ENCODE measurements at places on chromosomes 13 and 19.
A peak's percentile ranks its signal among the peaks of the same experiment; 100 is the strongest.

GRCh38 chr13:98521461-98522247 lies 55.3 kb downstream of the STK24 start:
- DNase-seq, result no peak

GRCh38 chr13:20178156-20178555 lies 14.6 kb downstream of the GJB2 start:
- DNase-seq, result no peak

GRCh38 chr19:5339198-5339949 lies 1.2 kb downstream of the PTPRS start:
- no peak for DNase-seq

GRCh38 chr13:69389899-69390298 lies 717.7 kb upstream of the ATXN8OS start:
- no peak for DNase-seq

GRCh38 chr13:36313047-36313969 lies 15.7 kb upstream of the CCDC169 start:
- no peak for DNase-seq

- DNase-seq, result peak; percentile 47
Measured at GRCh38 chr19:480016-480855, 16.1 kb upstream of the MADCAM1 start.

- no peak for DNase-seq
Measured at GRCh38 chr13:111917086-111917485, 149.9 kb upstream of the SOX1 start.

DNA sequence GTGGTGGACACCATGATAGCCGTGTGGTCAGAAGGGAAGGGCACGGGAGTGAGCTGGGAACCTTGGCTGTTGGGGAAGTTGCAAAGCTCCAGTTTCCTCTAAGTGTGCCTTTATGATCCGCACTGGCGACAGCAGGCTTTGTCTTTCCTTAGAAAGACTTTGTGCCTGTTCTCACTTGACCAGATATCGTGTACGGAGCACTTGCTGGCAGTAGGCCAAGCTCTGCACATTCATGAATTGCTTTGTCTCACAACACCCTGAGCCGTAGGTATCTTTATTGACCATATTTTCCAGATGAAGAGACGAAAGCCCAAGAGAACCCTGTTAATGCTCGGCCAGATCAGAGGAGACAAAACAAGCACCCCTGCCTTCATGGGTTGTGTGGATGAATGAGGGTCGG lies 15.1 kb downstream of the CUL4A start:
- no peak for DNase-seq

DNA sequence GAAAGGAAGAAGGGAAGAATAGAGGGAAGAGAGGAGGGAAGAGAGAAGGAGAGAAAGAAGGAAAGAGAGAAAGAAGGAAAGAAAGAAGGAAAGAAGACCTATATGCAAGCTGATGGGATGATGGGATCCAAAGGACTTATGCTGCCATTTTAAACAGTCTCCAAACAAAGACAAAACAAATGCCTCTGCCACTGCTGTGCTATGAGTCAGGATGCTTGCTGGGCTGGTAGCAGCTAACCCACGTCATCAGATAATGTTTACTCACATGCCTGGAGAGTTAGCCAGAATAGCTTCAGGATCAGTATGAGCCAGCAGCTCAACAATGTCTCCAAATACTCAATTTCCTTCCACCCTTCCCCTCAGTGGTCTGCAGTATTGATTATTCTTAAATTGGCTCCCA lies 12.0 kb upstream of the ZNF274 start:
- DNase-seq, result no peak

GRCh38 chr19:50497022-50497405 lies 14.0 kb downstream of the JOSD2 start:
- no peak for DNase-seq

DNA sequence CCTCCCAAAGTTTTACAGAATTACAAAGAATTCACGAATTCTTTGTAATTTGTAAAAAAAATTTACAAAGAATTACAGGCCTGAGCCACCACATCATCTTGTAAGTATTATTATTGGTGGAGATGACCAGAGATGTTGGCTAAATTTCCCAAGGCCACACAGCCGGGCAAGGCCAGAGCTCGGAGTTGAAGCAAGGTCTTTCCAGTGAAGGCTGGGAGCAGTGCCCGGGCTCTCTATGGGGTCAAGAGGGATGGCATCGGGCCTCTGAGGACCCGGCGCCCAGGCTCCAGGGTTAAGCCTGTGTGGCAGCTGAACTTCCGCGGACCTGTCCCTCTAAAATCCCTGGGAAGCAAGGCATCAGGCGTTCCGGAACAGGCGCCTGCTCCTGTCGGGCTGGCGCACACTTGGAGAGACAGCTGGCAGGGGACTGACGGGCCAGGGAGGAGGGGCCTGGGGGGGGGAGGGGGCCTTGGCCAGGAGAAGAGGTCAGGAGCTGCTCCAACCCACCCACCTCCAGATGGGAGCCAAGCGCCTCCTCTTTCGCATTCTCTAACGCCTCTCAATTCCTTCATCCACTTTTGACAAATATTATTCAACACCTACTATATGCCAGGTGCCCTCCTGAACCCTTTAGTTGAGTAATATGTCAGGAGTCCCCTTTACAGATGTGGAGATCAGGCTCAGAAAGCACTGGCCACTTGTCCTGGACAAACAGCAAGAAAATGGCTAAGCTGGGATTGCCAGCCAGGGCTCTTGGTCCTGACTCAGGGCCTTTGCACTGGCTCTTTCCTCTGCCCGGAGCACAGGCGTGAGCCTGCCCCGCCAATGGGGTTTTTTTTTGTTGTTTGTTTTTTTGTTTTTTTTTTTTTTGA lies 36.8 kb upstream of the SEMA6B start:
- DNase-seq, result no peak

GRCh38 chr13:31038834-31039552 lies 106.5 kb downstream of the TEX26 start:
- no peak for DNase-seq

GRCh38 chr13:64723724-64724123 lies 2506.4 kb downstream of the PCDH9 start:
- DNase-seq, result no peak

GRCh38 chr13:99361197-99361596 lies 54.0 kb upstream of the GPR183 start:
- no peak for DNase-seq

DNA sequence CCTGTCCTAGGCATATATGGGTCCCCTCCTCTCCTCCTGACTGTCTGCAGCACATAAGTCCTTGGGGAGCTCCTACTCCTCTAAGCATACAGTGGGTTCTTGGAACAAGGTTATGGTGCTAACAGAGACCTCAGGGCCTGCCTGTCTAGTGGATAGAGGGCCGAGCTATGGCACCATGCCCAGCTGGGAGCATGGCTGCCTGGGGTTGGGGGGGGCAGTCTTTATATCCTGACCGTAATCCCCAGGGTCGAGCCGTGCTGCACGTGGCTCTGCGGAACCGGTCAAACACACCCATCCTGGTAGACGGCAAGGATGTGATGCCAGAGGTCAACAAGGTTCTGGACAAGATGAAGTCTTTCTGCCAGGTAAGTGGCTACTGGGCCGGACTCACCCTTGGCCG lies 3.3 kb downstream of the GPI start:
- DNase-seq, result no peak

Data from Karpas-422 (cell line).